CD8-positive, alpha-beta memory T cell (primary cell): ENCODE measurements at places on chromosomes 2 and 18.

DNA sequence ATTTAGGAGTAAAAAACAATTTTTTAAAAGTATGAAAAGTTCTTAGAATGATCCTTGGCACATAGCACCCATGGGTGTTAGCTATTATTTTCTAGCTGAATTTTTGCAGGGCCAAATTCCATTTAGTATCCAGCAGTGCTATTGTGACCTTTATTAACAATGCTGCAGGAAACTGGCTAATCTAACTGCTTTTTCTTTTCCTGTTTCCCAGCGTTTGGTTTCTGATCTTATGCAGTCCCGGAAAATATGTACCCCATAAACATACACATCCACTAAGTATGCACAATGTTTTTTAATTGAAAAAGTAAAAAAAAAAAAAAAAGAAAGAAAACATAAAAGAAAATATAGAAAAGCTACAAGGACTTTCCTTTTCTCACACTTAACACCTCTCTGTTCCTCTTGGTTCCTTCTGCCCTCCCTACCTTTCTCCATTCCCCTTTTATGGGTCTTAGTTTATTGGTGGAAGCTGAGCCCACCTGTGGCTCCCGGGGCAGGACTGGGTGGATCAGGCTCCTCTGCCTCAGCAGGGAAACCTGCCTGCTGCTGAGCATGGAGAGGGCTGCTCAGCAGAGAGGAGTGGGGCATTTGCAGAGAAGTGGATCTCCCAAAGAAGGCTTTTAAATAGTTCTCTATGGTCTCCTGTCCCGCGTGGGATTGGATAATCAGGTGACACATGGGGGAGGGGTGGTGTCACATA is 9.3 kb upstream of the SLC16A14 start:
- DNase-seq = no peak

DNA sequence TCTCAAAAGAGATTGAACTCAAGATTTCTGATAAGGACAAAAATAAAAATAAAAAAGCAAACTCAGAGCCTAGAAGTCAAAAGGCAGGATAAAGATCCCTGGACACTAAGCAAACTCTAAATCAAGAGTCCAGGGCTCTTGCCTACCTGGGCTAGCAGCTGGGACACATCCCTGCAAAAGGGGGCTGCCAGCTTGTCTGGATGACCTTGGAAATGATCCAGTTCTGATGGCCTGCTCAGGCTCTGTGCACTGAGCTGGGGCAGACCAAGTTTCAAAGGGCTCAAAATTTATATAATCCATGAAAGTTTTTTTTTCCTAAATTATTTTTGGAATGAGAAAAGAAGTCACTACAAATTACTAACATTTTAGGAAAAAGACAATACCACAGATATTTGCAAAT is 557.3 kb downstream of the CNTNAP5 start:
- no peak for DNase-seq

GRCh38 chr2:223894968-223895367 is 50.2 kb downstream of the WDFY1 start:
- DNase-seq = no peak

- DNase-seq = no peak
Observed at GRCh38 chr2:33167622-33168245, 221.0 kb downstream of the LTBP1 start.

DNA sequence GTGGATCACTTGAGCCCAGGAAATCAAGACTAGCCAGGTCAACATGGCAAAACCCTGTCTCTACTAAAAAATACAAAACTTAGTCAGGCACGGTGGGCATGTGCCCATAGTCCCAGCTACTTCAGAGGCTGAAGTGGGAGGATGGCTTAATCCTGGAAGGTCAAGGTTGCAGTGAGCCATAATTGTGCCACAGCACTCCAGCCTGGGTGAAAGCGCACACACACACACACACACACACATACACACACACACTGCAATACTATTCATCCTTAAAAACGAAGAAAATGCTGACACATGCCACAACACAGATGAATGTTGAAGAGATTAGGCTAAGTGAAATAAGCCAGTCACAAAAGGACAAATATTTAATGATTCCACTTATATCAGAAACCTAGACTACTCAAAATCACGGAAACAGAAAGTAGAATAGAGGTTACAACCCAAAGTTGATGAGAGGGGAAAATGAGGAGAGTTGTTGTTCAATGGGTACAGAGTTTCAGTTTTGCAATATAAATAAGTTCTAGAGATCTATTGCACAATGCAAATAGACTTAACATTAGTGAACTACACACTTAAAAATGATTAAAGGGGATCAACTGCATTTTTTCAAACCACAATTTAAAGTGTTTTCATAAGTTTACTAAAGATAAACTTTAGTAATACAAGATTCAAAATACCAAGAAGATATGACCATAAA is 114.5 kb downstream of the USP34 start:
- DNase-seq = no peak

GRCh38 chr18:59562751-59563150 is 134.5 kb downstream of the CCBE1 start:
- no peak for DNase-seq

- DNase-seq = no peak
Observed at GRCh38 chr2:101463421-101463820, 11.5 kb downstream of the RFX8 start.

- no peak for DNase-seq
Observed at GRCh38 chr18:41706301-41706700, 248.7 kb upstream of the PIK3C3 start.

DNA sequence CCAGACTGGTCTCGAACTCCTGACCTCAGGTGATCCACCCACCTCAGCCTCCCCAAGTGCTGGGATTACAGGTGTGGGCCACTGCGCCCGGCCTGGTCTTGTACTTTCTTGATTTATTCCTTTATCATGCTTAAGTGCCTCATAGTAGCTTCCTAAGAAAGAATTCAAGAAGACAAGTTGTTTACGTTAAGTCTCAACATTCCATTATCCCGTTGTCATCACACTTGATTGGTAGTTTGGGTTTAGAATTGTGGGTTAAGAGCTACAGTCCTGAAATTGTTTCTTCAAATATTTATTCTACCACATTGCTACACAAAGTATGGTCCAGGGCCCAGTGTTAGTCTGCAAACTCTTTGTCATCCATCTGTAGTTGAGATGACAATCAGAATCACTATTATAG is 194.0 kb downstream of the VWC2L start:
- no peak for DNase-seq

- DNase-seq = no peak
Observed at GRCh38 chr2:140683658-140684057, 1447.2 kb downstream of the LRP1B start.

- peak; percentile 86 for DNase-seq
Observed at GRCh38 chr2:8678731-8679566, 2.9 kb upstream of the ID2 start.

DNA sequence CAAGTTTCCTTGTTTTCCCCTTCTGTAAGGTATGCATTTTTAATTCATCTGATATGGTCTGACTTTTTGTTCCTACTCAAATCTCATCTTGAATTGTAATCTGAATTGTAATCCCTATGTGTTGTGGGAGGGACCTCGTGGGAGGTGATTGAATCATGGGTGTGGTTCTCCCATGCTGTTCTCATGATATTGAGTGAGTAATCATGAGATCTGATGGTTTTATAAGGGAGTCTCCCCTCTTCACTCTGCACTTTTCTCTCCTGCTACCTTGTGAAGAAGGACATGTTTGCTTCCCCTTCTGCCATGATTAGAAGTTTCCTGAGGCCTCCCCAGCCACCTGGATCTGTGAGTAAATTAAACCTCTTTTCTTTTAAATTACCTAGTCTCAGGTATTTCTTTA is 476.1 kb downstream of the LPIN1 start:
- DNase-seq = no peak
